ENCODE measurements at places on chromosomes 7 and 10.

DNA sequence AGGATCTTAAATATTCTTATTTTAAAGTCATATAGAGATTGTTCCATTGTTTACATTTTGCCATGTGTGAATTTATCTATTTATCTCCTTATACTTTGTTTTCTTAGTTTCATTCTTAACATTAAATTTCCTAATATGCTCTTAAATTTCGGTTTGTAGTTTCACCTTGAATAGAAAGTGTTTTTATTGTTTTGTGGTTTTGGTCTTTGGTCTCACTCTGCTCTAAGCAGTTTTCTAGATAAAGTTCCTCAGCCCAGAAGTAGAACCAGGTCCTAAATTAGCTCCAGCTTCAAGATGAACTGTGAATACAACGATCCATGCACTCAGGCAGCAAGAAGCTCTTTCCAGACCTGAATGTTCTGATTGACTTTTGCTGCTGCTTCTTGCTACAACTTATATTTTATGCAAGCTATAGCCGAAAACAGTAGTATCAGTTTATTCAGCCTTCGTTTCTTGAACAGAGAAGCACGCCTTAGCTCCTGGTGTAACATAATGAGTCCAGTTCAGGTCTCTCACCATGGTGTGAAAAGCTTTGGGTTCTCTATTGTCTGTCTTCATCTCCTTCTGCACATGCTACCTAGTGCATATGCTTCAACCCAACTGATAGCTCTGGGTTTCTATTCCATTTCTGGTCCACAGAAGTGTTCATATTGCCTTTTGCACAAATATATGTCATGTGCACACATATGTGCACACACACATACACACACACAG lies 95.3 kb downstream of the SEM1 start:
- no peak for DNase-seq

- DNase-seq: no peak
These were observed 21.8 kb downstream of the ASZ1 start for GRCh38 chr7:117405519-117405918.

- DNase-seq: peak; percentile 51
These were observed 11.9 kb downstream of the FLNC start for GRCh38 chr7:128841921-128842673.

DNA sequence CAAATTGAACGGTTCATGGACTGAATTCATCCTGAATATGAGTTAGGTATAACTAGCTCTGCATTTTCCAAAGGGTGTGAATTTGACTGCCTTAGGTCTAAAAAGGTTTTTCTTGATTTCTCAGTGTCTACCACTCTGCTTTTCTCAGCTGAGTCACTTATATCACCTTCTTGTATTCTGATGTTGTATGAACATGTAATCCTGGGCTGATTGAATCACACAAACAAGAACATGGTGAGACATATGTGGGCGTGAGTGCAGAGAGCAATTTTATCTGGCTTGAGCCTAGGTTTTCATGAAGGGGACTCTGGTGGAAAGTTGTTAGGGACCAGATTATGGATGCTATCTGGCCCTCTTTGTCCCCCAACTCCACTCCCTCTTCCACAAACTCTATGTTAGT lies 239.8 kb downstream of the SUGCT start:
- DNase-seq: no peak

DNA sequence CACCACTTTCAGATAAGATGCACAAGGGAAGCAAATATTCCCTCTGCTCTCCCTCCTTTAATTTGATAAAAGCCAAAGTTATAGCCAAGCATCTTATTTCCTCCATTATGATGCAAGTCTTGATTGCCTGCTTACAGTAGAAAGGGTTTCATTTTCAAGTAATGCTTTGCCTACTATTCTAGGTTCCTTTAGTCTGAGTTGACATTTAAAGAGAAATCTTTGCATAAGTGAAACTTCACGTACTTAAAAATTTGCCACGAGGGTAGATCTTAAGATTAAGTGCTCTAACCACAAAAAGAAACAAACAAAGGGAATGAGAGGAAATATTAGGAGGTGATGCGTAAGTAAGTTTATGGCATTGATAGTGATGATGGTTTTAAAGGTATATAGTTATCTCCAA lies 78.1 kb upstream of the VWDE start:
- DNase-seq: no peak

DNA sequence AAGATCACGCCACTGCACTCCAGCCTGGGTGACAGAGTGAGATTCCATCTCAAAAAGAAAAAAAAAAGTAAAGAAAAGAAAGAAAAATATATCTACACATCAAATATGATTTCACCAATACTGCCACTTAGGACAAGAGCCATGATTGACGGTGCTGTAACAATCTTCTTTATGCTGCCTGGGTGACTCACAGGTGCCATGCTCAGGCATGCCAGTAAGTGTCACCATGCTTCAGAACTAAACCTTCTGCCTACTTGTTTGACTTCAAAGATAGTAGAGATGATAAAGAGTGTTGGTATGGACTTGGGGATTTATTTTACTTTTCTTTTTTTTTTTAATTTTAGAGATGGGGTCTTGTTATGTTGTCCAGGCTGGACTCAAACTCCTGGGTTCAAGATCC lies 33.6 kb upstream of the DNMBP start:
- DNase-seq: peak; percentile 11

DNA sequence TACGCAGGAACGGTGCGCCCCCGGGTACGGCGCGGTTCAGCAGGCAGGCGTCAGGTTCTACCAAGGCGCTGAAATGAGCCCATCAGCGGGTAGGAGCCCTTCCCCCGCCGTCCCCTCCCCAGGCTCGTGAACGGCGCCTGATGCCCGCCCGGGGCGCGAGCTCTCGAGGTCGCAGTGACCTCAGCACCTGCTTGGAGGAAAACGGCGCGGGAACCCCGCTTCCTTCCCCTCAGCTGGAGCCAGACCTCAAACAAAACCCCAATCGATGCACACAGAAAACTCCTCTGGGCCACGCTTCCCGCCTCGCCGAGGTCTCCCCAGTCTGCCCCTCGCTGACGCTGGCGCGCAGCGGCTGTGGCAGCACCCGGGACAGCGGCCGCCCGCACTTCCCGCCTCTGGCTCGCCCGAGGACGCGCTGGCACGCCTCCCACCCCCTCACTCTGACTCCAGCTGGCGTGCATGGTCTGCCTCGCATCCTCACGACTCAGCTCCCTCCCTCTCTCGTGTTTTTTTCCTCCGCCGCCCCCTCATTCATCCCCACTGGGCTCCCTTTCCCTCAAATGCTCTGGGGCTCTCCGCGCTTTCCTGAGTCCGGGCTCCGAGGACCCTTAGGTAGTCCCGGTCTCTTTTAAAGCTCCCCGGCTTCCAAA lies 514 bp upstream of the GAD2 start:
- DNase-seq: peak; percentile 41

GRCh38 chr7:37093257-37093656 lies 355.4 kb downstream of the ELMO1 start:
- no peak for DNase-seq

GRCh38 chr10:99768556-99768955 lies 13.9 kb upstream of the ABCC2 start:
- no peak for DNase-seq
